ENCODE measurements at places on chromosomes 2 and 18.
A peak's percentile ranks its signal among the peaks of the same experiment; 100 is the strongest.

- DNase-seq = no peak
Observed at GRCh38 chr2:136246086-136246669, 128.2 kb upstream of the CXCR4 start.

- peak; percentile 2 for DNase-seq
Observed at GRCh38 chr2:13056259-13056843, 339.6 kb downstream of the TRIB2 start.

- DNase-seq = no peak
Observed at GRCh38 chr2:47155091-47155876, at the start of gene STPG4. Gene STPG4 (minus strand): TSS chr2:47155308. CDS start chr2:47155251, 57 bp downstream.

GRCh38 chr18:21456428-21457178, 143.9 kb downstream of the ESCO1 start:
- peak; percentile 0 for DNase-seq

DNA sequence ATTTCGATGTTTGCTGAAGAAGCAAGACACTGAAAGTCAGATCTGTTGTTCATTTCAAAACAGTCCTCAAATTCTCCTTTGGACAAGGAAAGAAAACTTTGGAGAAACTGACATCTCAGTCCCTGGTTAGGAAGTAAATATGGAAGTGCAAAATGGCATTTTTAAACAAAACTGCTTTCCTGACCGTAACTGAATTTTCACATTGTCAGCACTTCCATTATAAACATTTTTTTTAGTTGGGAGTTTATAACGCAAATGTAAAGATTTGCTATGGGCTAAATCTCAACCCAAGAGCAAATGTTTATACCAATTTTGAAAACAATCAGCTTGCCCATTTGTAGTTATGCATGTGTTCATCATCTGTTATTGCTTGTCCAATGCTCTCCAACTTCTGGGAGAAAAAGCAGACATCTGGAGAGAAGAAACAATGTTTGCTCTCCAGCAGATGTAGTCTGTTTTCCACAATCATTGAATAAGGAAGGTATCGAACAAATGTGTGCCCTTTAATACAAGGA, 520.1 kb downstream of the ARHGAP15 start:
- no peak for DNase-seq

- DNase-seq = peak; percentile 4
Observed at GRCh38 chr2:43217228-43218154, 8.9 kb downstream of the ZFP36L2 start.

- DNase-seq = no peak
Observed at GRCh38 chr2:176494949-176495353, 225.7 kb downstream of the MTX2 start.

Data from NCI-H1092 treated with DMSO at 0.1 percent for 48 hours (cell line).